HFFc6 (cell line): ENCODE measurements at places on chromosomes 3 and 15. TPM values are rescaled to one million over a fixed set of nuclear protein-coding genes. Genes with fewer than 3 reads are reported as not detected.

The UBR1 gene
- 26.1 to 30.1 TPM (median 26.8 TPM) in 3 replicates for total RNA-seq

DNA sequence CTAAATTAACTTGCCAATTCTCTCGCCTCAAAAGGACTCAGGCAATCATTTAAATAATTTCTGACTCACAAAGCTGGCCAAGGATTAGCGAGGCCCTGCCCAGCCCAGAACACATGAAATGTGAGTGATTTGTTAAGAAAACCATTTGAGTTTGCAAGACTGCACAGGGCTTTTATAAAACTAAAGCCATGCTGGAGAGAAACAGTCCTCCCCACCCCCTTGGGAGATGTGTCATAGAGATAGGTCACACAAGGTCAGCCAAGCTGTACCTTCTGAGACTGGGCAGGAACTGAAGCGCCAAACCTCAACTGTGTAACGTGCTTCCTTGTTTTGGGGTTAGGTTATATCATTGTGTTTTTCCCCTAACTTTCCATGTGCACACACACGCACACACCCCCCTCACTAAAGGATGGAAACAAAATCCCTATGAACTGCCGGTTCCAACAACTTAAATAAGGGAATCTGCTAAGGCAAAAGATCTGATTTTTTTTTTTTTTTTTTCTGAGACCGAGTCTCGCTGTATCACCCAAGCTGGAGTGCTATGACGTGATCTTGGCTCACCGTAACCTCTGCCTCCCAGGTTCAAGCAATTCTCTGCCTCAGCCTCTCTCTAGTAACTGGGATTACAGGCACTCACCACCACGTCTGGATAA, 8.1 kb downstream of the SPATA12 start:
- peak; percentile 51 for DNase-seq
- peak overlapping the region; percentile 23; the same call in 1 of the 2 replicates for H3K4me3 ChIP-seq
- no peaks in the 10 kb centered on the region for H3K36me3 ChIP-seq
- peaks cover 15% of the 10 kb centered on the region for H3K4me1 ChIP-seq
- no peak overlapping the region for H3K27ac ChIP-seq
- peaks cover 4% of the 10 kb centered on the region for H3K27me3 ChIP-seq

GRCh38 chr3:127210654-127210943, 17.7 kb downstream of the PRR23E start:
- peaks cover 14% of the 10 kb centered on the region; the same call in 1 of the 2 replicates for H3K4me1 ChIP-seq
- no peak overlapping the region for H3K4me3 ChIP-seq
- peaks cover 39% of the 10 kb centered on the region for H3K27me3 ChIP-seq
- H3K27ac ChIP-seq, result no peak overlapping the region

- H3K4me1 ChIP-seq, result peaks cover 44% of the 10 kb centered on the region
- peak overlapping the region; percentile 54 for H3K27ac ChIP-seq
- peak overlapping the region; percentile 1; the same call in 1 of the 2 replicates for H3K4me3 ChIP-seq
- DNase-seq, result peak; percentile 34
- H3K36me3 ChIP-seq, result no peaks in the 10 kb centered on the region
- no peaks in the 10 kb centered on the region for H3K27me3 ChIP-seq
Observed at GRCh38 chr15:88487178-88487795, 19.8 kb downstream of the MRPS11 start.

- peaks cover 29% of the 10 kb centered on the region for H3K4me1 ChIP-seq
- DNase-seq, result no peak
- 0 out of 2 replicates have a peak, but pooled peaks cover 4% of the 10 kb centered on the region for H3K36me3 ChIP-seq
- no peaks in the 10 kb centered on the region for H3K27me3 ChIP-seq
Observed at GRCh38 chr3:97763586-97764406, 762 bp upstream of the ARL6 start.
